ENCODE measurements at places on chromosomes 6 and 20. TPM values are rescaled to one million over a fixed set of nuclear protein-coding genes. Genes with fewer than 3 reads are reported as not detected.

The ZNF831 gene
- polyA plus RNA-seq = 1.2 TPM

The B3GAT2 gene
- polyA plus RNA-seq = 0.23 TPM

The ZSCAN26 gene
- polyA plus RNA-seq = 21.6 TPM

The METTL24 gene
- not detected for polyA plus RNA-seq

The HLA-DPB1 gene
- 2,247 TPM for polyA plus RNA-seq

The TAGAP gene
- polyA plus RNA-seq = 157 TPM

The NHSL1 gene
- polyA plus RNA-seq = not detected

The C20orf202 gene
- polyA plus RNA-seq = not detected

The LST1 gene
- polyA plus RNA-seq = 20.5 TPM

The DEF6 gene
- 122 TPM for polyA plus RNA-seq

The C6orf52 gene
- 1.1 TPM for polyA plus RNA-seq

The PLN gene
- 0.10 TPM for polyA plus RNA-seq

The TOX2 gene
- 0.73 TPM for polyA plus RNA-seq

The LKAAEAR1 gene
- polyA plus RNA-seq = 0.83 TPM

The COL20A1 gene
- not detected for polyA plus RNA-seq

The WFDC12 gene
- polyA plus RNA-seq = not detected
